ENCODE measurements at places on chromosomes 13 and 19.

GRCh38 chr13:109243311-109243951 lies 543.0 kb downstream of the IRS2 start:
- DNase-seq: no peak

GRCh38 chr19:633786-634639 lies 676 bp upstream of the POLRMT start:
- no peak for DNase-seq

DNA sequence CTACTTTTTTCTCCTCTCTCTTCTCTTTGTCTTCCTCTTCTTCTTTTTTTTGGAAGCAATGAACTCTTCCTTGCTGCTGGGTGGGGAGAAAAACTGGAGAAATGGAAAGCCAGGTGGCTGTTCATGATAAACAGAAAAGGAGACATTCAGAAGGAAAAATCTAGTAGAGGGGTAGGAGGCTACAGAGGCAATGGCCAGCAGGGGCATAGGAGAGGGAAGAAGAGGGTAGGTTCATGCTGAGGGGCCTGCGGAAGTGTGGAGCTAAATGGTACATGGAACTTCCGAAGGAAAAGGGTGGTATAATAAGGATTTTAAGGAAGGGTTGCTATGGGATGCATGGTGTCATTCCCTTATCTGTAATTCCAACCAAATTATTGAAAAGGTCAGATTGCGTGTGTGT lies 17.5 kb upstream of the HS6ST3 start:
- no peak for DNase-seq

DNA sequence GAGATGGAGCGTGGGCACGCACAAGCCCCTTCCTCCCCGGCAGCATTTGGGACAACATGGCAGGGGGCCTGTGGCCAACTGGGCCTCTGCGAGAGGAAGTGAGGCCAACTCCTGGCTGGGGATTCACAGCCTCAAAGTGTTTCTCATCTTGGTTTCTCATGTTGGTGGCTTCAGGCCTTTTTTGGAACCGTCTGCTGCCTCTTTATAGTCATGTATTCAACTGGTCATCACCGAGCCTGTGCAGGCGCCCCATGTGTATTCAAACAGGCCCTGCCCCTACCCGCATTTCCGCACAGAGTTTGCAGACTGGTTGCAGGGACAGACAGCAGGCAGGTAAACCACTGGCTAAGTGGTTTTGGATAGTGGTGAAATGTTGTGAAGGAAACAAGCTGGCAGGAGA lies 17.3 kb upstream of the RELB start:
- DNase-seq: no peak

GRCh38 chr19:5006201-5006600 lies 37.3 kb downstream of the KDM4B start:
- DNase-seq: no peak

GRCh38 chr19:48218997-48219396 lies 36.7 kb downstream of the CARD8 start:
- no peak for DNase-seq

- DNase-seq: no peak
These were observed 69.0 kb upstream of the PCDH9 start for GRCh38 chr13:67299072-67299635.

GRCh38 chr13:21171420-21171819 lies 4.9 kb downstream of the SKA3 start:
- no peak for DNase-seq

DNA sequence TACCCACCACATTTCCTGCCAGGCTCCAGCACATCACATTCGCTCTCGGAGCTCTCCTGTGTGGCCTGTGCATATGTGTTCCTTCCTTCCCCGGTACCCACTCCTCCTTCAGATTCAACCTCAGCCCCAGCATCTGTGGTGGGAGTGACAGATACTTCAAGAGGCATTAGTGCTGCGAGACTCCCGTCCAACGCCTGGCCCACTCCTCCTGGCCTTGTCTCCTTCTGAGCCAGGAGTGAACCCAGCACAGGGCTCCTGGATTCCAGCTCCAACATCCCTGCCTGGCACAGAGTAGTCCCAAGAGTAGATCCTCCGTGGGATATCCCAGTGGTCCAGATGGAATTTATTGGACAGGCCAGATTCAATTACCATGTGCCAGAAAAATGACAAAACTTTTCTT lies 55.9 kb downstream of the SACS start:
- no peak for DNase-seq

- DNase-seq: no peak
These were observed 1640.0 kb upstream of the PRR20A start for GRCh38 chr13:55500694-55501093.

- DNase-seq: no peak
These were observed 538 bp downstream of the LSM4 start for GRCh38 chr19:18322318-18322758.

GRCh38 chr13:62611343-62611742 lies 1195.7 kb upstream of the PCDH20 start:
- DNase-seq: no peak

GRCh38 chr13:97224544-97225300 lies 2.6 kb downstream of the MBNL2 start:
- DNase-seq: no peak
